Retinal pigment epithelial cell (primary cell): ENCODE measurements at places on chromosomes 5 and 9.
A peak's percentile ranks its signal among the peaks of the same experiment; 100 is the strongest.

DNA sequence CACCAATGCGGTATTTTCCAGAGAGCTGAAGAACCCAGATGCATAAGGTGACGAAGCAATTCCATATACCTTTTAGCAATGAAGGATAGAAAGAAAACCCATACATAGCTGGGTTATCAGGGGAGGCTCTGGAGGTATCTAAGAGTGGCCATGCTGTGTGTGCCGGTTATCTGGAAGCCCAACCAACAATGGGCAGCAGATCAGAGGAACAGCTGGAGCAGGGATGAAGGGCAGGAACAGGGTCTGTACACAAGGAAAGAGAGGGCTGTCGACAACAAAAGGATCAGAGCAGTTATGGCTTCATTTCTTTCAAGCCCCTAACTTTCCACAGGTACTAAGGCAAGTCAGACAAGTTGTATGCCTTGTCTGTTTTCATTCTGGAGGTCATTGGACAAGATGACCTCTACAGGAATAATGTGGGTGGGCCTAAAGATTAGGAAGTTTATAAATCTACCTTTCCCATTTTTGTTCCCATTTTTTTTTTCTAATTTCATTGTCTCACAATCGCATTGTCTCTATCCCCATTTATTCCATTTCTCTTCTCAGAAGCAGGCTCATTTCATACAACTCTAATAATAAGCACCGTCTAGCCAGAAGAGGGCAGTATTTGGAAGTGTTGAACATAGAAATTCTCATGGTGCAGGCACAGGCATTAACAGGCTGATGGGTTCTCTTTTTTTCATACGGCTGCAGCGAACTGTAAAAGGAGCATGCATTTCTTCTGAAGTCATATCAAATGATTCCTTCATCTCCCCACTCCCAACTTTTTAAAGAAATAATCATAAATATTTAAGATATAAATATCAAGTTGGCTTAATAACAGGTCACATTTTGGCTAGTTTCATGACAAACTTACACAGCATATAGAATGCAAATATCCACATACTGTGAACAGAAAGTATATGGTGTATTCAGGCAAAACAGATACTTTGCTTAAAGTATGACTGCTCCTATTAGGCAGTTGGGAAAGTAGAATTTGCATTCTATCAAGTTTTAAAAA is 63.5 kb downstream of the ZNF474 start:
- peak; percentile 38 for DNase-seq

GRCh38 chr5:67149951-67150523 is 46.6 kb downstream of the CD180 start:
- DNase-seq: no peak

- DNase-seq: no peak
Observed at GRCh38 chr9:33186457-33187168, 19.5 kb upstream of the B4GALT1 start.

- DNase-seq: no peak
Observed at GRCh38 chr9:104416470-104416869, 87.6 kb upstream of the OR13F1 start.

DNA sequence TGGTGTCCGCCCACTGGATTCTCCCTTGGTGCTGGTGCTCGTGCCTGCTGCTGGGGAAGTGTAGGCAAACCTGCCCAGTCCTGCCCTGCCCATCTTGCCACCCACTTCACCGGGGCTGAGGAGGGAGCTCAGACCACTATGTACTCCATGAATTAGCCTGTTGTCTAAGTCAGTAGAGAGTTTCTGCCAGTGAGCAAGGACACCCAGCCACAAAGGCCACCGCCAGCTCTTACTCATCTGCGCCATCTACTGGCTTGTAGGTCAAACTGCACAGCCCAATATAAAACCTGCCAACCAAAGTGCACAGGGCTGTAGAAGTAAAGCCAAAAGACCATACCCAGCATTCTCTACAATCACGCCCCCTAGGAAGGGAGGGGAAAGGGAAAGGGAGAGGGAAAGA is 102.3 kb downstream of the GLIS3 start:
- DNase-seq: no peak

GRCh38 chr9:120690372-120690771 is 23.9 kb downstream of the MEGF9 start:
- no peak for DNase-seq

- no peak for DNase-seq
Observed at GRCh38 chr5:123397538-123397937, 25.7 kb downstream of the CEP120 start.

DNA sequence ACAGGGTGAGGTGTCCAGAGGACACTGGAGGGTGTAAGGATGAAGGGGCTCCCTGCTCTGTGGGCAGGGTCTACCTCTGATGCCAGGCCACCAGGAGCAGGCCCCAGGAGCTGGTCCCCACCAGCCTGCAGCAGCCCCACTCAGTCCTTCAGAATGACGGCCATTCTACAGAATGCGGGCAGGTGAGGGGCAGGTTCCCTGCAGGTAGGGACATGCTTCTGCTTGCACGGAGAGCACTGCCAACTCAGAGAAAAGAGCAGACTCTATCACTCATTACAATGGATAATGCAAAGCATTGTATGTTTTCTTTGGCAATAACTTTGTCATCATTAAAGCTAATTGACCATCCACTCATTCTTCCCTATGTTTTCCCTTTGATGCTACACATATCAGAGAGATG is 39.0 kb downstream of the DDX31 start:
- no peak for DNase-seq

DNA sequence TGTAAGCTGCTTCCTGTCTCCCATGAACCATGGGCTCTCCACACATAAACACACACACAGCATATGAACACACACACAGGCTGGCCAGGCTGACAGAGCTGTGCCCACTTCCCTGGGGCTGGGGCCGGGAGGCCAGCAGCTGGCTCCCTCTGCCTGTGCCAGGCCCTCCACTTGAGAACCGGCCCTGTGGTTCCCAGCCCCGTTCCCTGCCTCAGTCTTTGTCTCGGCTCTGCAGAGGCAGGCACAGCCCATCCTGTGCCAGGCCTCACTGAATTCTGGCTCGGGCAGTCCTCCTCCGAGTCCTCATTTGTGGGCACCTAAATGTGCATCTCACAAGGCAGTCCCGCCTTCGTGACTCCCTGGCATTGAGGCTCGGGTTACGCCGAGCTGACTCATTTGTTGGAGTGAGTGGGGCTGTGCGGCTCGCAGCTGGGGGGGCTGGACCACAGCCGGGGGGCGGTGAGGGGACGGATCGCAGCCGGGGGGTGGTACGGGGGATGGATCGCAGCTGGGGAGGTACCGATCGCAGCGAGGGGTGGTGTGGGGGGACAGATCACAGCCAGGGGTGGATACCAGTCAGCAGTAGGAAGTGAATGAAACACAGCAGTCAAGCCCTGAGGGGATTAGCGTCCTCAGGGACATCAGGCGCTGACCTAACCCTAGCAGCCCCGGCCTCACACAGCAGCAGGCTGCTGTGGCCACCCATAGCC is 72.3 kb downstream of the PSMB7 start:
- peak; percentile 66 for DNase-seq

DNA sequence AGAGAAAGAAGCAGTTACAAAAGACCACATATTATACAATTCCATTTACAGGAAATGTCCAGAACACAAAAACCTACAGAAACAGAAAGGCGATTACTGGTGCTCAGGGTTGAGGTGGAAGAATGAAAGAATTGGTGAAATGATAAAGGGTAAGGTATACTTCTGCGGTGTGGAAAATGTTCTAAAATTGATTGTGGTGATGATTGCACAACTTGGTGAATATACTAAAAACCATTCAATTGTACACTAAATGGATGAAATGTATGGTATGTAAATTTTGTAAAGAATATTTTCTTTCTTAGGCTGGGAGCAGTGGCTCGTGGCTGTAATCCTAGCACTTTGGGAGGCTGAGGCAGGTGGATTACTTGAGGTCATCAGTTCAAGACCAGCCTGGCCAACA is 72.3 kb downstream of the UBAP2 start:
- no peak for DNase-seq
